ENCODE measurements at places on chromosomes 6 and 20.
A peak's percentile ranks its signal among the peaks of the same experiment; 100 is the strongest.

GRCh38 chr6:21176197-21176596 lies 417.4 kb upstream of the SOX4 start:
- DNase-seq: no peak
- no peak overlapping the region for H3K27ac ChIP-seq
- no peaks in the 10 kb centered on the region for H3K27me3 ChIP-seq
- H3K4me1 ChIP-seq: no peaks in the 10 kb centered on the region

- H3K27ac ChIP-seq: no peak overlapping the region
- no peak for DNase-seq
- H3K4me1 ChIP-seq: peaks cover 6% of the 10 kb centered on the region
- peak overlapping the region; percentile 47 for H3K4me3 ChIP-seq
- H3K27me3 ChIP-seq: peaks cover 84% of the 10 kb centered on the region
These were observed 903 bp downstream of the SLC4A11 start for GRCh38 chr20:3237958-3238615.

GRCh38 chr6:41214559-41215238 lies 13.4 kb upstream of the TREML4 start:
- H3K4me1 ChIP-seq: no peaks in the 10 kb centered on the region
- no peak overlapping the region for H3K4me3 ChIP-seq
- no peaks in the 10 kb centered on the region for H3K36me3 ChIP-seq
- no peak overlapping the region for H3K27ac ChIP-seq

GRCh38 chr6:6217855-6218758 lies 102.4 kb downstream of the F13A1 start:
- H3K4me3 ChIP-seq: no peak overlapping the region
- no peaks in the 10 kb centered on the region for H3K4me1 ChIP-seq
- no peaks in the 10 kb centered on the region for H3K36me3 ChIP-seq
- H3K27ac ChIP-seq: no peak overlapping the region
- no peak for DNase-seq

DNA sequence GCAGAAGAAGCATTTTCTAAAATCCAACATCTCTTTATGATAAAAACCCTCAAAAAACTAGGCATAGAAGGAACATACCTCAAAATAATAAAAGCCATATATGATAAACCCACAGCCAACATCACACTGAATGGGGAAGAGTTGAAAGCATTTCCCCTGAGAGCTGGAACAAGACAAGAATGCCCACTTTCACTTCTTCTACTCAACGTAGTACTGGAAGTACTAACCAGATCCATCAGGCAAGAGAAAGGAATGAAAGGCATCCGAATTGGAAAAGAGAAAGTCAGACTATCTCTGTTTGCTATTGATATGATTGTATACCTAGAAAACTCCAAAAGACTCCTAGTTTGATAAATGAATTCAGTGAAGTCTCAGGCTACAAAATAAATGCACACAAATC lies 7.9 kb upstream of the CDK19 start:
- H3K27ac ChIP-seq: no peak overlapping the region
- H3K4me1 ChIP-seq: peaks cover 15% of the 10 kb centered on the region
- no peaks in the 10 kb centered on the region for H3K27me3 ChIP-seq
- no peak for DNase-seq
- no peak overlapping the region for H3K4me3 ChIP-seq
- no peaks in the 10 kb centered on the region for H3K36me3 ChIP-seq

DNA sequence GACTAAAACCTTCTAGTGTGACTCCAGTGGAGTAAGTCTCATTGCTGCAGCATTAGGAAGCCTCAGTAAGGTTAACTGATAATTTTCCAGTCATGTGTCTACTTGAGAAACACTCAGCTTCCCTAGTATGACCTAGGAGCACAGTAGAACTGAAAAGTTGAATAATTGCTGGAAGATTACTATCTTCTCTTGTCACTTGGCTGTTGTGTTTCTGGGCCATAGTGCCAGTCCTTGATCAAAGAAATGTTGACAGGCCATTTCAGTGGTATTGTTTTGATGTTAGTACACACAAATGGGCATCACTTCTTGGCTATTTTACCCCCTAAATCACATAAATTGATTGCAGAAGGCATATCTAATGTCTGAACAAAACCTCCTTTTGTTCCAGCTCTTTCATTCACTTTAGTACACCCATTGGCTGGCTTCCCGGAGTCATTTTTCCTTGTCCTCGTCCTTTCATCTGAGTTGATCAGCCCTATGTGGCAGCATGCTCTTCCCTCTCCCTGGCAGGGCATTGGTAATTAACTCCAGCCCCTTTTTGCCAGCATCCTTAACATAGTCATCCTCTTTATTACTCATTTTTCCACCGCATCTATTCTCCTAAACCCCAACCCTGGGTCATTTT lies 6.0 kb downstream of the ENPP3 start:
- H3K36me3 ChIP-seq: no peaks in the 10 kb centered on the region
- no peaks in the 10 kb centered on the region for H3K4me1 ChIP-seq
- peak; percentile 73 for DNase-seq
- H3K27me3 ChIP-seq: no peaks in the 10 kb centered on the region
- peak overlapping the region; percentile 59 for H3K27ac ChIP-seq
- H3K4me3 ChIP-seq: no peak overlapping the region

DNA sequence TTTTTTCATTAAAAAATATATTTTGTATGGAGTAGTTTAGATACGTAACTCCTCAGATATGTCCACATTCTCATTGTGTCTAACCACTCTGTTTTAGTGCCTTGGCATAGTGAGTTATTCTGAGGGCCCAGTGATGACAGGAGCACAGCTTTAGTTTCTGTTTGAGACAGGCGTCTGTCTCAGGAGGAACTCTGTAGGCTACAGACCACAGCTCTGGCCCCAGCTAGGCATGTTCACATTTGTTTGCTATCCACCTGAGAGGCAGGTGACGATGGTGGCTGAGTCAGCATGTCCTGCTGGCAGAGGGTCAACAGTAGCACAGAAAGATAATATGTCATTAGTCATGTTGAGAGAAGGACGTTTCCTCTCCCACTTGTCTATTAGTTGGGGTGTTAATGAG lies 16.3 kb downstream of the LRRC1 start:
- no peak overlapping the region for H3K4me3 ChIP-seq
- H3K27ac ChIP-seq: peak overlapping the region; percentile 45
- no peaks in the 10 kb centered on the region for H3K36me3 ChIP-seq
- H3K4me1 ChIP-seq: peaks cover 22% of the 10 kb centered on the region
- no peaks in the 10 kb centered on the region for H3K27me3 ChIP-seq
- peak; percentile 69 for DNase-seq

- DNase-seq: peak; percentile 70
- peaks cover 31% of the 10 kb centered on the region for H3K36me3 ChIP-seq
- H3K4me3 ChIP-seq: no peak overlapping the region
These were observed 1.8 kb downstream of the CTSA start for GRCh38 chr20:45892828-45893500.

GRCh38 chr20:37570419-37570818 lies 42.7 kb upstream of the BLCAP start:
- H3K27me3 ChIP-seq: peaks cover 67% of the 10 kb centered on the region
- no peak for DNase-seq
- no peak overlapping the region for H3K4me3 ChIP-seq
- H3K27ac ChIP-seq: no peak overlapping the region
- no peaks in the 10 kb centered on the region for H3K36me3 ChIP-seq
- H3K4me1 ChIP-seq: no peaks in the 10 kb centered on the region

DNA sequence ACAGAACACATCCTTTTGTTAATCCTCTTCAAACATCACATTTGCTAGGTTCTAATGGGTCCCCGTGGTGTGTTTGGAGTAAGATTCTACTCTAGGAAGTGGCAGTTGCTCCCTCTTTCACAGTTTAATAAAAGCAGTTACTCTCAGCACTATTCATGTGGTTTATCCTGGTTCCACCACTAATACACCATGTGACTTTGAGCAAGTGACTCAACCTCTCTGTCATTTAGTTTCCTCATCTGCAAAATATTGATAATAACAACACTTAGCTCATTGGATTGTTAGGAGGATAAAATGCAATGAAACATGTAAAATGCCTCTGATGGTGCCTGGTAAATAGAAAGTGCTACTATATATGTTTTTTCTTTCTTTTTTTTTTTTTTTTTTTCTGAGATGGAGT lies 488.0 kb upstream of the NOX3 start:
- H3K27ac ChIP-seq: no peak overlapping the region
- no peaks in the 10 kb centered on the region for H3K36me3 ChIP-seq
- H3K4me3 ChIP-seq: no peak overlapping the region
- peaks cover 4% of the 10 kb centered on the region for H3K4me1 ChIP-seq
- no peaks in the 10 kb centered on the region for H3K27me3 ChIP-seq

GRCh38 chr20:50202677-50203076 lies 12.0 kb downstream of the CEBPB start:
- no peaks in the 10 kb centered on the region for H3K27me3 ChIP-seq
- no peak for DNase-seq
- H3K4me3 ChIP-seq: no peak overlapping the region
- H3K4me1 ChIP-seq: no peaks in the 10 kb centered on the region
- no peak overlapping the region for H3K27ac ChIP-seq
- H3K36me3 ChIP-seq: no peaks in the 10 kb centered on the region

- H3K27me3 ChIP-seq: no peaks in the 10 kb centered on the region
- H3K4me1 ChIP-seq: peaks cover 14% of the 10 kb centered on the region
- H3K4me3 ChIP-seq: no peak overlapping the region
These were observed 137.3 kb upstream of the SNX9 start for GRCh38 chr6:157685596-157686280.

DNA sequence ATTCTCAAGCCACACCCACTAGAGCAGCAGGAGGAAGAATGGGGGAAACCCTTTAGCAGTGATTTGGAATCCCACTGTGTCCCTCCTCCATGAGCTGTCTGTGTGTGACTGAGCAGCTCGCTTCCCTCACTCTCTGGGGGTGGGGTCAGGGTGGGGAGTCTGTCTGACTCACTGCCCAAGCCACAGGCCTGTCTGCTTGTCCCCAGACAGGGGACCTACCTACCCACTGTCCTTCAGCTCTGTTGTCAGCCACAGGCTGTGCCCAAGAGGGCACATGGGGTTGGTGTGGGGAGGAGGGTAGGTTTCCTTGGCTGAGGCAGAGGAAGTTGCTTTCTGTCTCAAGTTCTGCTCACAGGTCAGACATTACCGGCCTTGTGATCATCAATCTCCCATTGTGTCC lies 127.0 kb downstream of the MAFB start:
- no peak overlapping the region for H3K4me3 ChIP-seq
- peak overlapping the region; percentile 2 for H3K27ac ChIP-seq
- no peaks in the 10 kb centered on the region for H3K27me3 ChIP-seq
